M059J (cell line): ENCODE measurements at places on chromosomes 6 and 20.
A peak's percentile ranks its signal among the peaks of the same experiment; 100 is the strongest.

GRCh38 chr6:135567375-135568083 is 70.0 kb upstream of the AHI1 start:
- DNase-seq: no peak

GRCh38 chr20:3744806-3745685 is 12.6 kb downstream of the HSPA12B start:
- peak; percentile 83 for DNase-seq

DNA sequence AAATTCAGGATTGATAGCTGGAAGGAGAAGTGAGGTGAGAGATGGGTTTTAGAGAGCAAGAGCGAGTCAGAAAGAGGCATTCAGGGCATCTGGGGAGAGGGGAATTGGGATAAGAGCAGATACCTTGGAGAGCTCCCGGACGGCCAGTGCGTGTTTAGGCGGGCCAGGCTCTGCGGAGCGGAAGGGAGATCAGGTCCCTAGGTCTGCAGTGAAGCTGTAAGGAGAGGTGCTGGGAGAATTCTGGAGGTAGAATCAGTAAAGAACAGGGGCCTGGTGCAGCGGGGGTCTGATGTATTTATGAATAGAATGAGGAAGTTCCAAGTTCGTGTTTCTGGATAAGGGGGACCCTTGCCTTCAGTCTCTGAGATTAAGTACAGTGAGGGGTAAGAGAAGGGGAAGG is 47.4 kb upstream of the FAM83D start:
- peak; percentile 45 for DNase-seq

GRCh38 chr20:35252037-35252461 is 25.6 kb downstream of the MMP24 start:
- DNase-seq: peak; percentile 63

DNA sequence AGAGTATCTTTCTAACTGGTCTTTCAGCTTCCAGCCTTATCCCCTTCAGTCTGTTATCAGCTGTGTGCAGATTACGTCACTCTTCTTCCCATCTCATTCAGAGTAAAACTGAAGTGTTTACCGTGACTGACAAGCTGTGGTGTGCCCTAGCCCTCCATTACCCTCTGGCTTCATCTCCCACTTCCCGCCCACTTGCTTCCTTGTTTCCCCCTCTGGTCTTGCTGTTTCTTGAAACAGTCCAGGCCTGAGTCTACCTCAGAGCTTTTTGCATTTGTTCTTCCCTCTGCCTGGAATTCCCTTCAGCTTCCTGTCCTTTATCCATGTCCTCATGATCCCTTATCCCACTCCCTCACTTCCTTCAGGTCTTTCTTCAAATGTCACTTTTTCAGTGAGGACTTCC is 66.9 kb downstream of the CARMIL1 start:
- DNase-seq: no peak

DNA sequence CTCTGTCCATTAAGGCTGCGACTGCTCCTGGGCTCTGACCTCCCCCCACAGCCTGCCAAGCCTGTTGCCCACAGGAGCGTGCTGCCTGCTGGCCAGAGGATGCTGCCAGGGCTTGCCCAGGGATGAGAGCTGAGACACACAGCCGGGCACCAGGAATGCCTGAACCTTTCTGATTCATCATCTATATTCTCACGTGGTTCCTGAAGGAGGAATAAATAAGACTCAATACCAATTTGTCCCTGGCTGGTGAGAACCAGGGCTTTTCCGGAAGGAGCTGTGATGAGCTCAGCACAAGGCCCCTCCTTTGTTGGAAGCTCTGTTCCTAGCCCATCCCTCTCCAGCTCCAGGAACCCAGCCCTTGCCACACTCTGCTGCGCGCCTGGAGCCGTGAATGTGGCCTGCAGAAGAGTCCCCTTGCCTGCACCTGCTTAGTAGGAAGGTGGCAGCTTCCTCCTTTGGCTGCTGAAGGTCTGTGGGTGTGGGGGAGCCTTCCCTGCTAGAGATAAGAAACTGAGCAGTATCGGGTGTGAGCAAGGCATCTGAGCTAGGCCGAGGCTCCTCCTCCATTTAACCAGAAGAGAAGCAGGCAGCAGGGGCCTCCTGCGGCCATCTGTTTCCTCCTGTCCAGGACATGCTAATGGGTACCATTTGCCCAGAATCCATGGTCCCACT is 37.9 kb downstream of the SYNDIG1 start:
- no peak for DNase-seq

DNA sequence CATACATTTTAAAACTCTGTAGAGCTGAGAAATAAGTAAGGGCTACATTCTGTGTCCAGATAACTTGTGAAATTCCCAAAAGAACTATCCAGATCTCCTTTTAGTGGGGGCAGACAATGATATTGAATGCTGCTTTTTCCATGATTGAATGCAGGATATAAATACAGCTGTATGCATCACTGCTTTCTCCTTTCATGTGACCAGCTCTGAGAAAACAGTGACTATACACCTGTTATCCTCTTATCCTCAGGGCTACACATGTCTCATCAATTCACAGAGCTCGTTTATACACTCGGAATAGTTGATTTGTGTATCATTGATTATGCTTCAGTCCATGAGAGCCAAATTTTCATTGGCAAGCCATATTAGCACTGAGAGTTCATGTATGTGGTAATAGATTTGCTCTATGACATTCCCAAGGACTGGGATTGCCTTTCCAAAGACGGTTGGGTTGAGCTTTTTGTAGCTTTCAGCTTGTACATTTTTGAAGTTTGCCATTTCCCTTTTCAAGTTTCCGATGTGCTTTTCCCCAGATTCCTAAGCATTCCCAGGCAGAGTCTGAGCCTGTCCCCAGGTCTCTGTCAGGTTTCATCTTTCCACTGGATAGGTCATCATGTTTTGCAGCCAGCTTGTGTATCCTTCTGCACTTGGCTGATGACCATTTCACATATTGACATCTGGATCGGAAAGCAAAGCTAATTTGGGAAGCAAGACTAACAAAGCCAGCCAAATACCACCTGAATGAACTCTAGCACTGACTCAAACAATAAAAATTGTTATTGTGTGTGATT is 97.7 kb downstream of the RFX6 start:
- DNase-seq: no peak

GRCh38 chr20:63230800-63231268 is 4.9 kb upstream of the BIRC7 start:
- no peak for DNase-seq

GRCh38 chr6:39553029-39553428 is 172.2 kb downstream of the KIF6 start:
- no peak for DNase-seq

GRCh38 chr6:136158971-136159370 is 91.1 kb downstream of the MTFR2 start:
- no peak for DNase-seq

GRCh38 chr6:159360306-159360705 is 191.1 kb downstream of the FNDC1 start:
- peak; percentile 21 for DNase-seq

DNA sequence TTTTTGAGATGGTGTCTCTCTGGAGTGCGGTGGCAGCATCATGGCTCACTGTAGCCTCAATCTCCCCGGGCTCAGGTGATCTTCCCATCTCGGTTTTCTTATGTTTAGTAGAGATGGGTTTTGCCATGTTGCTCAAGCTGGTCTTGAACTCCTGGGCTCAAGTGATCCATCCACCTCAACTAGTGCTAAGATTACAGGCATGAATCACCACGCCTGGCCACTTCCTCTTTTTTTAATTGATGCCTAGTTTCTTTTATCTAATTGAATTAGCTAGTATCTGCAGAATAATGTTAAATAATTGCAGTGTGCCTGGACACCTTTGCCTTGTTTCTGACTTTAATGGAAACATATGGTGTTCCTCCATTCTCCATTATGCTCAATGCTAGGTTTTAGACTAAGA is 38.4 kb upstream of the SLC22A16 start:
- peak; percentile 28 for DNase-seq

DNA sequence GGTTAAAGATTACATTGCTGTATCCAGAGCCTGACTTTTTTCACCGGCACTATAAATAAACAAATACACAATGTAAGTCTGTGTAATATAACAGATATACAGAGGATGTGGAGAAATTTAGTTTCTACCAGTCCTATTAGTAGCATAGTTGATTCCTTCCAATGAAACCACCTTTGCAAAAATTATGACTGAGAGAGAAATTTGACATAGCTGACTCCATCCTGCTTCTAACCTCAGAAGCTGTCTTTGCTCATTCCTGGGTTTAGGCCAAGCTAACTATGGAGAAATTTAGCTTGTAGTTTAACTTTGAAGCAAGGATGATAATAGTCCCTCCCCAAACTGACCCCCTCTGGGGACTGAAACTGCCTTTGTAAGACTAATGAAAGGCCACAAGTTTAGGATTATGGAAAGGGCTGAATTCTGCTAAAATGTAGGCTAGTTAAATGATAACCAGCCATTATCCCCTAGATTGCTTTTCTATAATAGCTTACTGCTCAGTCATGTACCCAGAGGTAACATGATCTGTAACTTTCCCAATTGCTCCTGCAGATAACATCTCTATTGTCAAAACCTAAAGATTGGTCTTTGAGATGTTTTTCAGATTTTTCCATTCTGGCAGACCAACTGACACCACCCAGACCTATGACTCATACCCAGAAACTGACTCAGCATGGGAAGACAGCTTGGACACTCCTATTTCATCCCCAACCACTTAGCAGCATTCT is 172.8 kb upstream of the ARG1 start:
- DNase-seq: peak; percentile 99

GRCh38 chr20:47642118-47642517 is 140.4 kb downstream of the NCOA3 start:
- DNase-seq: no peak

DNA sequence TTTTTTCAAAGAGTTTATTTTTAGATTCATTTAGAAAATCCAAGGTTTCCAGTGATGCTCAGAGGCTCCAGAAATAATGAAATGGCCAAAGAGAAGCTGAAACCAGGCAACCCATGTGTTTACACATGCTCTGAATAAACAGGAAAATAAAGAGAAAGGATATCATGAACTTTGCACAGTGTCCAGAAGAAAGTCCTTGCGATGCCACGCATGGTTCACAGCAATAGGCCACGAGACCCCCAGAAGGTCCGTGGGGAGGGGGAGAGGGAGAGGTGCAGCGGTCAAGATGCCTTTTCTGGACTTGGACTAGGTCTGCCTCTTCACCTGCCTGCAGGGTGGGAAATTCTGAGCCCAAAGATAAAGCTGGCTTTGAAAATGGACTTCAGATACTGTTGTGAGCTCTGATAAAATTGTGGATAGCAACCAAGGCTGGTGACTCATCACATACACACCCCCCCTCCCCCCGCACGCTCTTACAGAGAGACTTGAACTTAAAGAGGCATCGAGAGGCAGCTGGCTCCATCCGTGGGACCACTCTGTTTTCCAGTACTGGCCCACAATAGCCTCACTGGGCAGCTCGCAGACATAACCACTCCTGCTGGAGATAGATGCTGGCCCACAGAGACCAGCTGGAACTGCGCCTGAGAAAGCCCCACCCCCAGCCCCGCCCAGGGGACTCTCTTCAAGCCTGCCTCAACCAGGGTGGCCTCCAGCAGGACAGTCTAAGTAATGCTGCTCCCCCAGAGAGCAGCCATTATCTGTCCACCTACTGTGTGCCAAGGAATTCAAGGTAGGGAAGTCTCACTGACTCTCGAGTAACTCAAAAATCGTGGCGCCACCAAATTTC is 21.2 kb upstream of the NFATC2 start:
- peak; percentile 96 for DNase-seq

- DNase-seq: no peak
Observed at GRCh38 chr20:17768271-17768670, 68.5 kb downstream of the BANF2 start.

- peak; percentile 53 for DNase-seq
Observed at GRCh38 chr20:49794336-49795134, 18.1 kb upstream of the SLC9A8 start.

GRCh38 chr20:13259921-13260320 is 38.8 kb downstream of the ISM1 start:
- DNase-seq: no peak

DNA sequence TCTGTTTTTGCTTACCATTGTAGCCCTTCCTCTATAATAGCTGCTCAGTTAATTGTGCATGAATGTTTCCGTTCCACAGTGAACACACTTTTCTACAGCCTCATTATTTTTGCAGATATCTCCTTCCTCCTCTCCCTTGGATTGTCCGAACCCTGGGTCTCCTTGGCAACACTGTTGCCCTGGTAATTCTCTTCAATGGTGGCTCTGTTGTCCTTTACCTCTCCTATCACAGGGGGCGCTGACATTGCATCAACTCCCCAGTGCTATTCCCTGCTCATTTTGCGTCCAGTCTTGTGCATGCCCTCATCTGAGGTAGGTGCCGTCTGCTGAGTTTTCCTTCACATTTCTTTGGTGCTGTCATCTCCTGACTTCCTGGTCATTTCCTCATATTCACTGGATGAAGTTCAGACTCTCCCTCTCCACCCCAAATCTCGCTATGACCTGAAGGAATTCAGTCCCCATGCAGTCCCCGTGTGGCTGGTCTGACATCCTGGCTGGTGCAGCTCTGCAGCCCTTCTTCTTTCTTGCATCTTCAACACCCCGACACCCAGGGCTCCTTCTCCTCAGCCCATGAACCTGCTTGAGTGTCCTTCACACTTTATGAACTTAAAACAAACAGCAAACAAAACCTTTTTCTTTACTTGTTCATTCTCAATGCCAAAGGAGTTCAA is 21.1 kb downstream of the PHACTR2 start:
- DNase-seq: no peak

DNA sequence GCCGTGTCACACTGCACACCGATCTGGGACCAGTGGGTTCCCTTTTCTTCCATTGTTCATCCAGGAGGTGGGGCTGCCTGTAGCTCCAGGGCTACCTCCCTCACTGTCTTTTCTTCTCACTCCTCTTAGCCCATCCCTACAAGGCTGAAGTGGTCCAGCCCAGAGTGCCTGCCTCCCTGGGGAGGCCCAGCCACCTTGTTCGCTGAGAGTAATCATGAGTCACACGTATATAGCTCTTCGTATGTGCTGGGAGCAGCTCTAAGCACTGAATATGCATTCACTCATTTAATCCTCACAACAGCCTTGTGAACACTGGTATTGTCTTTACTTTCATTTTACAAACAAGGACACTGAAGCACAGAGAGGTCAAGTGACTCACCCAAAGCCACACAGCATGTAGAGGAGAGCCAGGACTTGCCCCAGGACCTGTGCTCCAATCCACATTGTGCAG is 14.7 kb upstream of the CCDC167 start:
- peak; percentile 85 for DNase-seq

- no peak for DNase-seq
Observed at GRCh38 chr6:51657491-51657890, 429.9 kb downstream of the PKHD1 start.

- no peak for DNase-seq
Observed at GRCh38 chr6:447381-448165, 56.0 kb downstream of the IRF4 start.

DNA sequence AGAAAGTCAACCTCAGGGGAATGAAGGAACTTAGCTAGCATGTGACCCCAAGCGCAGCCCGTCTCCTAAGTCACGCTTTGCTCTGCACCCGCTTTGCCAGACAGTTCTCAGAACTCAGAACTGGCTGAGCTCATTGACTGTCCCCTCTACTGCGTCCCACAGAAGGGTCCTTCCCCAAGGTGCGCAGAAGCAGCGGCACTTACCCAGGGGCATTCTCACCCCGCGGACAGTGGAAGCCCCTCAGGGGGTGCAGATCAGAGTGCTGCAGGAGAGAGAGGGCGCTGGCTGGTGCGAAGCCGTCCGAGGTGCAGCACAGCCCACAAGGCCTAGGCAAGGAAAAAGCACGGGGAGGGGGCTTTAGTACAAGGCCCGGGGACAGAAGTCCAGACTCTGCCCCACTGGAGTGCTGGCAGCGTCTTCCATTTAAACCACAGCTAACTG is 807 bp downstream of the SNHG17 start:
- no peak for DNase-seq
